HEK293T (cell line): ENCODE measurements at places on chromosomes 5 and 9.

DNA sequence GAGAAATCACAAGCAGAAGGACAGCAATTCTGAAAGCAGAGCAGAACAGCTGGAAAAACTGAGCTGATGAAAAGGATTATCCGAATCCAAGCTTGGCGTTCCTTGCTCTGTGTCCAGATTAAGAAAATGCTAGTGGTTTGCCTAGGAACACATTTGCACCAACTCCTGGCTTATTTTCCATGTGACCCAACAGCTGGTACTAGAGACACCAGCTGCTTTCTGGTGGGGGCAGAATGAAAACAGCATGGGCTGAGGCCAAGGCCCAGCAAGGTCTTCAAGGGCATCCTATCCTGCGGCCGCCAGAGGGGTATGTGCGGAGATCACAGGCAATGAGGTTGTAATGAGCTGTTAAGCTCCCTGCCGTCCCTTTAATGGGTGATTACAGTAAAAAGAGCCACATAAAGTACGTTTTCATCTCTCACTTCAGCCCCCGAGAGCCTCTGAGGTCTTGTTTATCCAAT lies 131.5 kb downstream of the DOCK8 start:
- no peak for DNase-seq

DNA sequence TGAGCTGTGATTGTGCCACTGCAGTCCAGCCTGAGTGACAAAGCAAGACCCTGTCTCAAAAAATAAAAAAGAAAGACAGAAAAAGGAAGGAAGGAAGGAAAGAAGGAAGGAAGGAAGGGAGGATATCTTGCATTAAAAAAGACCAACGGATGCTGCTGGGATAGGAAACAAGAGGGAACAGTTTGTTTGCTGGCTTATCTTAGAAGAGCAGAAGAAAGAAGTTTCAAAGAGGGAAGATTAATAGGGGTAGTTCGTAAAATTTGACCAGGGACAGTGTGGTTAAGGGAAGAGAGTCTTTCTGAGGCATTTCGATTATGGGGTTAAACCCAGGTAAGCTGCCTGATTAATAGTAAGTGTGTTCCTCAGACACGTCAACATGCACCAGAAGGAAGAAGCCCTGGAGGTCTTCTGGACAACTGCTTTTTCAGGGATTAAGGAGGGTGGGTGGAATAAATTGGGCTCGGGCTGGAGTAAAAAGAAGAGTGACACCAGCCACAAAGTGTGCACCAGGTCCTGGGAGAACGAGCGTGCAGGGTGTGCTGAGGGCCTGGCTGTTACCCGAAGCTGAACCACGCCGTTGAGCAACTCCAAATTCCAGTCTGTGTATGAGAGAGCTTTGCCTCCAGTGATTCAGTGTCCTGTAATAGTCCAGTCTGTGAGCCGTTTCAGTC lies 24.8 kb downstream of the FYB1 start:
- no peak for DNase-seq

- no peak for DNase-seq
These were observed 31.5 kb upstream of the ZFAND5 start for GRCh38 chr9:72396247-72397091.

DNA sequence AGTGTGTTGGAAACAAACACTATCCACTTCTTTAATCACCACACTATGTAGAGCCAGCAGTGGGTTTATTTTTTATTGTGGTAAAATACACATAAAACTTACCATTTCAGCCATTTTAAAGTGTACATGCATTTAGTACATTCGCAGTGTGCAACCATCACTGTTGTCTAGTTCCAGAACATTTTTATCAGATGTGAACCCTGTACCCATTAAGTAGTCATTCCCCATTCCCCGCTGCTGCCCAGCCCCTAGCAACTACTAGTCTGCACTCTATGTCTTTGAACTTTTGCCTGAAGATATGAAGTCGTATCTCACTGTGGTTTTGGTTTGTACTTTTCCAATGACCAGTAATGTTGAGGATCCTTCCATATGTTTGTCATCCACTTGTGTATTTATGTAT lies 30.2 kb upstream of the F2R start:
- DNase-seq, result no peak

- DNase-seq, result no peak
These were observed 837 bp upstream of the AHRR start for GRCh38 chr5:320524-321229.

GRCh38 chr5:14745753-14746152 lies 81.2 kb downstream of the OTULIN start:
- DNase-seq, result no peak

- no peak for DNase-seq
These were observed 20.9 kb upstream of the SEMA6A start for GRCh38 chr5:116595498-116595897.

GRCh38 chr5:55338092-55338613 lies 30.4 kb downstream of the MTREX start:
- no peak for DNase-seq

GRCh38 chr9:18800579-18800978 lies 232.4 kb downstream of the SAXO1 start:
- DNase-seq, result no peak

DNA sequence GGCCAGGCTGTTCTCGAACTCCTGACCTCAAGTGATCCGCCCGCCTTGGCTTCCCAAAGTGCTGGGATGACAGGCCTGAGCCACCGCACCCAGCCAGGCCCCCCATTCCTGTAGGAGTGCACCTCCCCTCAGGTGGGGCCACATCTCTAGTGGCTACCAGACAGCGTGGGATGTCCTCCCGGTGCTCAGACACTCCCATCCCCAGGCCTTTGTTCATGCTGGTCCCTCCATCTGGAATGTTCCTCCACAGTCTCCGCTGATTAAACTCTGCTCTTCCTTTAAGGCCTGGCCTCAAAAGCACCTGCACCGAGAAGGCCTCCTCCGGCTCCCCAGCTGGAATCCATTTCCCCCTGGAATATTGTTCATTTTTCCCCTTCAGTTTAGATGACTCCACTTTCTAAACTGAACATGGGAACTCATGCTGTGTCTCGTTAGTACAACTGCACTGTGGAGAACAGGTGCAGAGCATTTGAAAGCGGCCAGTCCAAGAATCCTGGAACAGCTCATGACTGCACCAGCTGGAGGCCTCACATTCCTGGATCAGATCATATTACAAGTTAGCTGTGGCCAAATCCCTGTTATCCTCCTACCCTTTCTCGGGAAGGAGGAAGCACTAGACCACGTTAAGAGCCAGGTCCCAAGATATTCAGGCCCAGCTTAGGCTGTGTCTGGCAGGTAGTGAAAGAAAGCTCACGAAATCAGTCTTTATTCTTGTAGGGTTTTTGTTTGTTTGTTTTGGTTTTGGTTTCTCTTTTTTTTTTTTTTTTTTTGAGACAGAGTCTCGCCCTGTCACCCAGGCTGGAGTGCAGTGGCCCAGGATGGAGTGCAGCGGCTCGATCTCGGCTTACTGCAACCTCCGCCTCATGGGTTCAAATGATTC lies 10.8 kb upstream of the PRRC2B start:
- peak; percentile 71 for DNase-seq

DNA sequence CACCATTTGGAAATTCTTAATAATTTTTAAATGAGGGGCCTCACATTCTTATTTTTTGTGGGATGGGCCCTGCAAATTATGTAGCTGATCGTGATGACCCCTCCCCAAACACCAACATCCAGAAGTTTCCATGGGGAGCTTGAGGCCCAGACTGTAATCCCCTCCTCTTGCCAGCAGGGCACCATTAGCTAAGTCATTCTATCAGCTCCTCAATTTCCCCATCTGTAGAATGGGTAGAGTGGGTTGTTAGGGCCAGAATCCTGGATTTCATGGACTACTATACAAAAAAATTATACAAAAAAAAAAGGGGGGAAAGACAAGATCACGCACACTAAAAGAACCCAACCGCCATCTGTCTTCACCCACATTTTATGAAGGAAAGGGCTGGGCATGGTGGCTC lies 38.4 kb downstream of the SHB start:
- DNase-seq, result no peak

GRCh38 chr9:118457171-118458000 lies 753.2 kb downstream of the TLR4 start:
- DNase-seq, result no peak

- no peak for DNase-seq
These were observed 59.2 kb downstream of the RIC1 start for GRCh38 chr9:5688109-5688508.

GRCh38 chr5:155919126-155919525 lies 407.8 kb upstream of the SGCD start:
- no peak for DNase-seq

GRCh38 chr5:172905346-172906140 lies 53.7 kb upstream of the RPL26L1 start:
- DNase-seq, result no peak

- no peak for DNase-seq
These were observed 263.6 kb downstream of the FANCC start for GRCh38 chr9:95053611-95054570.

DNA sequence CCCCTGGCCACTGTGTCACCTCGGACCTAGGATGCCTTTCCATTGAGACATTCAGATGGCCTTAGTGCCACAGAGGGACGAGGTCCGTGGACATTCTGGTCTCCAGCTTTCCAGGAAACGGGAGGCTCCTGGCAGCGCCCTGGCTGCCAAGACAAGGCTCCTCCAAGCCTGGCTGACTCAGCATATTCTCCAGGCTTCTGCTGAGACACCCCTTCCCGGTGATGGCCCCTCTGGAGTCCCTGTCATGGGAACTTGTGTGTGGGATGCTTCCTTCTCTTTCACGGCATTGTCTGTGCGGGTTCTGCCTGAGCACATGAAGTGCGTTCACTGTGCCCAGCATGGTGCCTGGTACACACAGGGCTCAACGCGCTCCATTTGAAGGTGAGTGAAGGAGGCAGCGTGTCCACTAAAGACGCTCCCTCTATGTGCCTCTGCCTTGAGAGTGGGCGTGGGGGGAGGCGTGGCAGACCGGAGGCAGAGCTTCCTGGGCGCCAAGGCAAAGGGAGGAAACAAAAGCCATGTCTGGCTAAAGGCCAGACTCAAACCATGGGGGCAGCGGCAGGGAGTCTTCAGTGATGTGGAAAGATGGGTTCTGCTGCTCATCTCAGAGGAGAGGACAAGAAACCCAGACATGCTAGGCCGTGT lies 46.4 kb upstream of the PRRC2B start:
- no peak for DNase-seq

- DNase-seq, result no peak
These were observed 66.0 kb downstream of the AOPEP start for GRCh38 chr9:94792511-94792910.

DNA sequence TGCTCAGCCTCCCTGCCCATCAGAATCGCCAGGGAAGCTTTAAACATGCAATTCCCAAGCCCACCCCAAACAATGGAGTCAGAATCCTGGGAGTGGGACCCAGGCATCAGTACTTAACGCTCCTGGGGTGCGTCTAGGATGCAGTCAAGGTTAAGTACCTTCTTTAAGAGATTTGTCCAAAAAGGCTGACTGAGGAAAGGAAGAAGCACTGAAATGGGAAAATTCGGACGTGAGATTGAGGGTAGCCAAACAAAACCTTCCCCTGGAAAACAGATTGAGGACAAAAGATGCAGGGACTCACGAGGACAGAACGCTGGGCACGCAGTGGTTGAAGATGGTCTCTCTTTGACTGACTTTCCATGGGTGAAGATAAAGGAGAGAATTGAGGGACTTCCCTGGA lies 143.5 kb downstream of the MTX3 start:
- no peak for DNase-seq

GRCh38 chr9:17017931-17018491 lies 116.8 kb upstream of the CNTLN start:
- no peak for DNase-seq

GRCh38 chr5:37836235-37836591 lies 3.6 kb downstream of the GDNF start:
- DNase-seq, result no peak

- no peak for DNase-seq
These were observed 179.7 kb upstream of the ISL1 start for GRCh38 chr5:51203598-51203997.

DNA sequence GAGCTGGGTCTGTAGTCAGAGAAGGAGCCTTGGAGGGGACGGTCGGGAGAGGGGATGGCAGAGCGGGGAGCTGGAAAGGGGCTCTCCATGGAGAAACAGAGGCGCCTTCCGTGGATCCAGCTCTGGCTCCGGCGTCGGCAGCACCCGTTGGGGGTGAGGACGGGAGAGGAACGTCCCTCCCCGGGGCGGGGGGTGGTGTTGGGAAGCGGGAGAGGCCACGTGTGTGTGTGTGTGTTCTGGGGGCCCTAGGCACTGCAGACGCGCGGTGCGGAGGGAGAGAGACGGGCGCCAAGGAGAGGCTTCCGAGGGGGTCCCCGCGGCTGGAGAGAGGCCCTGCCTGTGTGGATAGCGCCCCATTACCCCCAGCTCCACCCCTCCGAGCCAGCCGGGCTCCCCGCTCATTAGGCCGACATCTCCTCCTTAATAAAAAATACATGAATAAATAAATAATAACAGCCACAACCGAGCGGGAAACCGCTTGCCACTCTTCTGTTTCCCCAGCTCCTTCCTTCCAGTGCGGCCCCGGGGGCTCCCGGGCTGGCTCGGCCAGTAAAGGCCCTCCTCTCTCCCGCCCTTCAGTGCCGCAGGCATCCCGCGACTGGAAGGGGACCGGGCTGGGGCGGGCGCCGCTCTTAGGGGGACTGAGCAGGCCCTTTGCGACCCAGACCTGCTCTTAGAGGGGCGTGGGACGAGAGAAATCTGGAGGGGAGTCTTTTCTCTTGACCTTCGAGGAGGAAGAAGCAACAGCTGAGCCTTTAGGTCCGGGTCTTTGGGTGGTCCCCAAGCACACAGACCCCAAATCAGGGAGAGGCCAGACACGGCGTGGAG lies 71.3 kb upstream of the ARAP3 start:
- DNase-seq, result no peak

DNA sequence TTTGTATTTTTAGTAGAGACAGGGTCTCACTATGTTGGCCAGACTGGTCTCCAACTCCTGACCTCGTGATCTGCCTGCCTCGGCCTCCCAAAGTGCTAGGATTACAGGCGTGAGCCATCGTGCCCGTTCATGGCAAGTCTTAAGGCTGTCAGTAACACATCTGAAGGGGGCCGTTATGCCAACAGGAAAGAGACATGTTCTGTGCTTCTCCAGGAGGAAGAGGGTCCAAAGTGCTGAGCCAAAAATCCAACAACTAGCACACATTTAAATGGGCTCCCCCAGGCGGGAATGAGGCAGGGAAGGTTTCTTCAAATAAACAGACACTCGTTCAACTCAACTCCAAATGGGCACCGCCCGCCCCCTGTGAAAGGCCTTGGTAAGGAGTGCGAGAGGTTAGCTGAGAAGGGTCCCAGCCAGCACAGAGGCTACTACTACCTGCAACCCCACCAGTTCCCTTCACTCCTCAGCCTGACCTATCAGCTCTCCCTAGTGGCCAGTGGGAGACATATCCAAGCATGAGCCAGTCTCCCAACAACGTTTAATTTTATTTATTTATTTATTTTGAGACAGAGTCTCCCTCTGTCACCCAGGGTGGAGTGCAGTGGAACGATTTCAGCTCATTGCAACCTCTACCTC lies 84.1 kb upstream of the DMRT1 start:
- peak; percentile 38 for DNase-seq

- DNase-seq, result no peak
These were observed 62.5 kb upstream of the DNAH5 start for GRCh38 chr5:14006823-14007520.

GRCh38 chr5:134920848-134921575 lies 16.1 kb downstream of the PCBD2 start:
- no peak for DNase-seq

- DNase-seq, result no peak
These were observed 26.9 kb upstream of the RAPGEF6 start for GRCh38 chr5:131661933-131662332.
